Right ventricle myocardium inferior (tissue), 1 donor: ENCODE measurements at places on chromosomes 7 and 10. TPM values are rescaled to one million over a fixed set of nuclear protein-coding genes. Genes with fewer than 3 reads are reported as not detected.

Gene WNT2
- not detected for total RNA-seq

Gene IL15RA
- total RNA-seq: 11.6 TPM

Gene MXI1
- total RNA-seq: 69.1 TPM

Gene SPDYE9
- total RNA-seq: not detected

Gene FBXO24
- 0.41 TPM for total RNA-seq

Gene NPTX2
- 3.1 TPM for total RNA-seq

Gene CYP2C9
- total RNA-seq: not detected
